ENCODE measurements at places on chromosomes 6 and 20. TPM values are rescaled to one million over a fixed set of nuclear protein-coding genes. Genes with fewer than 3 reads are reported as not detected.

DNA sequence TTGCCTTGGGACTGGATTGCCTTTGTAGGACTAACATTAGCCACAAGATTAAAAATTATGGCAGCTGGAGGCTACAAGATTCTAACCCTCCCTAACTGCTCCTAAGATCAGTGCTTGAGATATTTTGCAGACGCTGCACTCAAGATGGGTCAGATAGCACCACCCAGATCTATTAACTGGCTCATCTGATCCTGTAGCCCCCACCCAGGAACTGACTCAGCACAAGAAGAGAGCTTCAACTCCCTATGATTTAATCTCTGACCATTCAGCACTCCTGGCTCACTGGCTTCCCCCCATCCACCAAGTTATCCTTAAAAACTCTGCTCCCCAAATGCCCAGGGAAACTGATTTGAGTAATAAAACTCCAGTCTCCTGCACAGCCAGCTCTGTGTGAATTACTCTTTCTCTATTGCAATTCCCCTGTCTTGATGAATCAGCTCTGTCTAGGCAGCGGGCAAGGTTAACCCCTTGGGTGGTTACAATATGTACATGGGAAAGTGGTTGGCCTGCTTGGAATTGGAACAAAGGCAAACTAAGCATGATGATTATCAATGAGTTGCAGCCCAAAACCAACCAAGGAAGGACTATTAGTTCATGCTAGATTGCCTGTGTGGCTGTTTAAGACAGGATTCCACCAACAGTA is 111.3 kb downstream of the OR2B2 start:
- DNase-seq, result no peak

GRCh38 chr6:4567141-4567540 is 209.1 kb upstream of the CDYL start:
- DNase-seq, result no peak

DNA sequence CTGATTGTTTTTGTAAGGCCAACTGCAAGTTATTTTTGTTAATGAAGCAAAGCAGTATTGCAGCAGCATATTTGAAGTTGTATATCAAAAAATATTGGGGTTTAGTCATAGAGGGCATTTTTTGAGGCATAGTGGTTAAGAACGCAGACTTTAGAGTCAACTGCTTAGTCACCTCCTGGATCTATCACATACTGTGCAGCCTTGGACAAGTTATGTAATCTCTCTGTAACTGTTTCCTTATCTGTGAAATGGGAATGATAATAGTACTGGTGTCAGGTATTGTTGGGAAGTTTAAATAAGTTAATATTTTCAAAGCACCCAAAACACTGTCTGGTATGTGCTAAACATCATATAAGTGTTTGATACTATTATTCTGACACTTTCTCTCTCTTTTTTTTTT is 27.2 kb upstream of the EFHC1 start:
- no peak for DNase-seq

DNA sequence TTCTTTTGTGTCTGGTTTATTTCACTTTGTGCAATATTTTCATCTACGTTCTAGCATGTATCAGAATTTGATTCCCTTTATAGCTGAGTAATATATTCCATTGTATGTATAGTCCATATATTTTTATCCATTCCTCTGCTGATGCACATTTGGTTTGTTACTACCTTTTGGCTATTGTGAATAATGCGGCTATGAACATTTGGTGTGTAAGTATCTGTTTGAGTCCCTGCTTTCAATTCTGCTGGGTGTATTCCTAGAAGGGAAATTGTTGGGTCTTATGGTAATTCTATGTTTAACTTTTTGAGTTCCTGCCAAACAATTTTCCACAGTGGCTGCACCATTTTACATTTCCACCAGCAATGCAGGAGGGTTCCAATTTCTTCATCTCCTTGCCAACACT is 52.4 kb downstream of the DNAH8 start:
- DNase-seq, result no peak

GRCh38 chr6:127435626-127436220 is 23.5 kb downstream of the KIAA0408 start:
- no peak for DNase-seq

- no peak for DNase-seq
Observed at GRCh38 chr6:87210979-87211378, 55.6 kb downstream of the ZNF292 start.

DNA sequence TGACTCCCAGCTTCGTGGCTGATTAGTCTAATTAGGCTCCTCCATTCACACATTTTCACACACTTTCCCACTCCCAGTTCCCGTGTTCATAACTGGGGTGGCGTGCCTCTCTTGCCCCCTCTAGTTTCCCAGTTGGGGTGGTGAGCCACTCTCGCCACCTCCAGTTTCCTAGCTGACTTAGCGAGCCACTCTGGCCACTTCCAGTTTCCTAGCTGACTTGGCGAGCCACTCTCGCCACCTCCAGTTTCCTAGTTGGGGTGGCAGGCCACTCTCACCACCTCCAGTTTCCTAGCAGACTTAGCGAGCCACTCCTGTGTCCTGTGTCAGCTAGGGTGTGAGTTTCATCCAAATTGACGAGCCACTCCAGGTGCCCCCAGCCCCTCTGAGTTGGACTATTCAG is 7.4 kb upstream of the GMPR start:
- DNase-seq, result no peak

DNA sequence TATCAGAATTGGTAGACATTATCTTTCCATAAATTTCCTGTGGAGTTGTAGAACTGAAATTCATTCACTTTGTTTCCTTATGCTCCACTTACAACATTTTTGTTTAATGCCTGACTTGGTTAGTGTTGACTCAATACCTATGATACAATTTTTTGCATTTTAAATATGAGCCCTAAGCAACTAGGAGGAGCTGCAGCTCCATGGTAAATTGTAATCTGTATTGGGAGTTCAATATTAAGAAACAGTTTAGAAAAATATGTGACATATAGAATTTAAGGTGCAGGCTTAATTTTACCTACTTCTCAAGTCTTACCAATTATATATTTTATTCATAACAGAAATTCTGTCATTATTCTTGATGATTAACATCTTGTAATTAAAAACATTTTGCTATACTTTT is 868.3 kb downstream of the EYS start:
- DNase-seq, result no peak

GRCh38 chr6:108321253-108321747 is 26.4 kb downstream of the AFG1L start:
- DNase-seq, result no peak

GRCh38 chr6:125358898-125359297 is 57.1 kb upstream of the HDDC2 start:
- DNase-seq, result no peak

- DNase-seq, result no peak
Observed at GRCh38 chr20:54070187-54070987, at the start of gene BCAS1. Gene BCAS1, minus strand, starts transcription at chr20:54070594. Its CDS starts 11,876 bp downstream, at chr20:54058718.

GRCh38 chr20:23744817-23745216 is 5.9 kb downstream of the CST1 start:
- no peak for DNase-seq

- DNase-seq, result no peak
Observed at GRCh38 chr6:143844006-143844405, 868 bp downstream of the LTV1 start.

GRCh38 chr6:169101981-169102380 is 151.7 kb downstream of the THBS2 start:
- no peak for DNase-seq

DNA sequence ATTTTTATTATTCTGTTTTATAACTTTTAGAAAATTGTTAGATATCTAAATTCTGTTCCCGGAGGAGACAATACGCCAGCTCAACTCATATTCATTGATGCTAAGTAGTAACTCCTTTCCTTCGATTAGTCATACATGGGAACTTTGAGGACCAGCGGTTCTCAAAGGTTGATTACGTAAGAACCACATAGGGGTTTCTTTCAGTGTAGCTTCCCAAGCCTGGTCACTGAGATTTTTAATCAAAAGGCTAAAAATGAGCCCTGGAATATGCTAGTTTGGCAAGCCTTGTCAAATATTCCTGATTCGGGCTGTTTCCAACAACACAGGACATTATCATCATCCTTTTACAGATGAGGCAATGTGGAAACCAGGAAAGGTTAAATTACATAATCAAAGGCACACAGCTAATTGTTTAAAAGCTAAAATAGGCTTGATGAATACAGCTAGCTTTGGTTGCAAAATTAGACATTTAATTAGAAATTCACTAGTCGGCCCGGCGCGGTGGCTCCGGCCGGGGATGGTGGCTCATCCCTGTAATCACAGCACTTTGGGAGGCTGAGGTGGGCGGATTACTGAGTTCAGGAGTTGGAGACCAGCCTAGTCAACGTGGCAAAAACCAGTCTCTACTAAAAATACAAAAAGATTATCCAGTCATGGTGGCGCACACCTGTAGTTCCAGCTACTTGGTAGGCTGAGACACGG is 14.6 kb upstream of the MEI4 start:
- no peak for DNase-seq

GRCh38 chr6:98973571-98973970 is 25.8 kb upstream of the FBXL4 start:
- no peak for DNase-seq

- no peak for DNase-seq
Observed at GRCh38 chr6:9360881-9361280, 925.5 kb upstream of the SLC35B3 start.

- DNase-seq, result no peak
Observed at GRCh38 chr20:47502271-47503239, 868 bp downstream of the NCOA3 start.

- no peak for DNase-seq
Observed at GRCh38 chr20:3701061-3701998, 11.1 kb downstream of the SIGLEC1 start.

Gene HDGFL1
- total RNA-seq, result not detected

Gene ECT2L
- not detected for total RNA-seq

Gene DCBLD1
- total RNA-seq, result 13.0 TPM

Gene GABRR1
- total RNA-seq, result not detected

Gene HLA-G
- not detected for total RNA-seq

Gene TSHZ2
- 35.6 TPM for total RNA-seq

Gene TRIM15
- total RNA-seq, result not detected

Measured in omental fat pad (tissue), 4 donors.